ENCODE measurements at places on chromosomes 12 and 14. TPM values are rescaled to one million over a fixed set of nuclear protein-coding genes. Genes with fewer than 3 reads are reported as not detected.

- DNase-seq: no peak
Observed at GRCh38 chr12:100508751-100509150, 35.1 kb downstream of the NR1H4 start.

The TAS2R20 gene
- 0.62 TPM for polyA plus RNA-seq

DNA sequence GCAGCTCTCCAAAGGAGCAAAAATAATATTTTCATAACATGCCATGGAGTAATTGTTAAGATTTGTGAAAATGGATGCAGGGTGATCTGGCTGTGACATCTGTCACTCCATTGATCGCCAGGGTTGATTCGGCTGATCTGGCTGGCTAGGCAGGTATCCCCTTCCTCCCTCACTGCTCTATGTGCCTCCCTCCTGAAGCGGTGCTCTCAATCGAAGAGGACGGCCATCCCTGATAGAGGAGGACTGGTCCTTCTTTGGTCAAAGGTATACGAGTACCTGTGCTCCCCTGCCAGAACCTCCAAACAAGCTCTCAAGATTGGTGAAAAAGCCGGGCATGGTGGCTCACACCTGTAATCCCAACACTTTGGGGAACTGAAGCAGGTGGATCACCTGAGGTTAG lies 47.9 kb downstream of the VCPKMT start:
- DNase-seq: no peak

- DNase-seq: no peak
Observed at GRCh38 chr12:93197067-93197593, 180.6 kb upstream of the NUDT4 start.

GRCh38 chr12:96534339-96534738 lies 45.0 kb downstream of the CFAP54 start:
- no peak for DNase-seq

DNA sequence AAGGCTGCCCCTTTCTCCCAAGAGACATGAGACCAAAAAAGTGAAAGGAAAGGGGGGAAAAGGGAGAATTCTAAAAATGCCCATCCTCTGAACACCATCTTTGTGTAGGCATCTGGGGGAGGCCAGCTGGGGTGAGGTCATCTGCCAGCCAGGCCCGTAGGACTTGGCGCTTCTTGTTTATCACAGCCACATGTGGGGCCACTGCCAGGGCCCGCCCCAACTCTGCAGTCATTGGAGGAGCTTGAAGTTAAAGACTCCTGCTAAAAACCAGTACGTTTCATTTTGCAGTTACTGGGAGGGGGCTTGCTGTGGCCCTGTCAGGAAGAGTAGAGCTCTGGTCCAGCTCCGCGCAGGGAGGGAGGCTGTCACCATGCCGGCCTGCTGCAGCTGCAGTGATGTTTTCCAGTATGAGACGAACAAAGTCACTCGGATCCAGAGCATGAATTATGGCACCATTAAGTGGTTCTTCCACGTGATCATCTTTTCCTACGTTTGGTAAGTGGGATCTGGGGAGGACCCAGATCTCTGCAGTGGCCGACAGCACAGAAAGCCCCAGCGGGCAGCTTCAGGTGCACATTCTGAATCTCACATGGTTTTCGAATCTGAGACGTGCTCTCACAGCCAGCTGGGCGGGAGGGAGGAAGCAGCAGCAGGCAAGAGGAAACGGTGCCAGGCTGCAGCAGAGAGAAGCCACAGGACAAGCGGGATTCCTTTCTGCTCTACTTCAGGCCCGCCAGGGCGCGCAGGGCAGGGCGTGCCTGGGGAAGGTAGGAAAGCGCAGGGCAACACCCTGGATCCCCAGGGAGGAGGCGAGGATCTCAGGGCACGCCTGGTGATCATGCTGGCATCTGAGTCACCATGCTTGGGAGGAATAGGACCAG lies at the start of gene P2RX7:
Gene P2RX7, plus strand, starts transcription at position 276 of the 881 bp plus-strand sequence. Its CDS starts 95 bp downstream, at position 371.
- no peak for DNase-seq

The AKAP6 gene
- 1.3 TPM for polyA plus RNA-seq

GRCh38 chr12:24798335-24798734 lies 150.6 kb downstream of the BCAT1 start:
- no peak for DNase-seq

GRCh38 chr12:897386-897785 lies 52.1 kb downstream of the RAD52 start:
- no peak for DNase-seq

The CCDC60 gene
- not detected for polyA plus RNA-seq

Measured in AG04450 (cell line).